ENCODE measurements at places on chromosomes 1 and 21. TPM values are rescaled to one million over a fixed set of nuclear protein-coding genes. Genes with fewer than 3 reads are reported as not detected.

GRCh38 chr1:27406362-27406680 is 13.9 kb downstream of the GPR3 start:
- no peaks in the 10 kb centered on the region for H3K27me3 ChIP-seq
- no peak overlapping the region for H3K27ac ChIP-seq
- H3K4me1 ChIP-seq: peaks cover 4% of the 10 kb centered on the region
- H3K36me3 ChIP-seq: peaks cover 42% of the 10 kb centered on the region
- H3K4me3 ChIP-seq: no peak overlapping the region

GRCh38 chr1:32988665-32989064 is 24.1 kb upstream of the RNF19B start:
- H3K27me3 ChIP-seq: no peaks in the 10 kb centered on the region
- peak; percentile 40 for DNase-seq
- H3K36me3 ChIP-seq: no peaks in the 10 kb centered on the region
- H3K4me1 ChIP-seq: peaks cover 27% of the 10 kb centered on the region
- H3K4me3 ChIP-seq: no peak overlapping the region
- H3K27ac ChIP-seq: peak overlapping the region; percentile 87

DNA sequence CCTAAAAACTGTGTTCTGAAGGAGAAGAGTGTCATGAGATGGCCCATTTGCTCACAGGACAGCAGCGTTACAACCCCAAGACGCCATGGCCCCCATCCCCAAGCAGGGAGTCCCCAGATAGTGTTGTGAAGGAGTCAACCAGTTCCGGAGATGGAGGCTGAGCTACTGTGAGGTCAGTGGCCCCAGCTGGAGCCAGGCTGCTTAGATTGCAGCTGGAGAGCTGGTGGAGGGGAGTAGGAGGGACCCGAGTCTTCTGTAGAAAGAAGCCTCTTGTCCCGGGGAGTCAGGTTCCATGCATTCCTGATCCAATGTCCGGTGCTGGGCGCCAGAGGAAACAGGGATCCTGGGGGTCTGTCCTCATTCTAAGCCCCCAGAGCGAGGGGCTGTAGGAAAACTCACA is 93.5 kb upstream of the SIM2 start:
- no peak for DNase-seq
- no peak overlapping the region for H3K4me3 ChIP-seq
- no peaks in the 10 kb centered on the region for H3K36me3 ChIP-seq
- peaks cover 8% of the 10 kb centered on the region for H3K27me3 ChIP-seq
- no peak overlapping the region for H3K27ac ChIP-seq

Gene GCSAML
- not detected for total RNA-seq

Gene TFF1
- not detected for total RNA-seq

Gene DMRTA2
- not detected for total RNA-seq

- H3K27me3 ChIP-seq: no peaks in the 10 kb centered on the region
- no peak overlapping the region for H3K4me3 ChIP-seq
- H3K27ac ChIP-seq: peak overlapping the region; percentile 58
- H3K4me1 ChIP-seq: peaks cover 17% of the 10 kb centered on the region
- no peaks in the 10 kb centered on the region for H3K36me3 ChIP-seq
Observed at GRCh38 chr1:87968197-87968955, 639.7 kb downstream of the LMO4 start.

Gene HTR6
- total RNA-seq: not detected

Measured in endothelial cell of umbilical vein (primary cell).